ENCODE measurements at places on chromosomes 4 and X.

GRCh38 chrX:152915541-152916241 lies 17.8 kb downstream of the ZNF185 start:
- DNase-seq, result peak; percentile 68

DNA sequence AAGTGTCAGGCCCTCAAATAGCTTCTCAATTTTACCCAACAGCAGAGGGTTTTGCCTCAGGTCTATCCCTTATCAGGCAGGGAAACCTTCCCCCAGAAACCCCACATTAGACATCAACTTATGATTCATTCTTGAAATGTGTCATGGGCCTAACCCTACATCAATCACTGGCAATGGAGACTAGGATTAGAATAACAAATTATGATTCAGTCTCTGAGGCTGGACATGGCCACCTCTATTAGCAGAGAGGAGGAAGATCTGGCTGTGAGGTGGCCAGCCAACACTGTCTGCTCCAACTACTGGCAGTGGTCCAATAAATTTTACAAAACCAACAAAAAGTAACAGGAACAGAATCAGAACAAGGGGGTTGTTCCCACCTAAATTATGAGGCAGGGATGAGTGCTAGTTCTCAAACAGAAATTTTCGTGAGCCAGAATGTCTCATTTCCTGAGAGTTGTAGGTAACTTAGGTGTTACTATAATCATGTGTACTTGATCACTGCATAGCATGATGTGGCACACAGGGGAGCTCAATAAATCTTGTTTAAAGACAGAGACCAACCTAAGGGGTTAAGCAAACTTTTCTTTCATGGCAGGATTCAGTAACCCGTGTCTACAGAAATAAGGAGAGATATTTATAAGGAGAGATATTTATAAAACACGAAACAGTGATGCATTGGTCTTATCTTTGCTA lies 126.8 kb downstream of the NFKB1 start:
- DNase-seq, result no peak

- no peak for DNase-seq
These were observed 559 bp upstream of the RHOH start for GRCh38 chr4:40196272-40196671.

DNA sequence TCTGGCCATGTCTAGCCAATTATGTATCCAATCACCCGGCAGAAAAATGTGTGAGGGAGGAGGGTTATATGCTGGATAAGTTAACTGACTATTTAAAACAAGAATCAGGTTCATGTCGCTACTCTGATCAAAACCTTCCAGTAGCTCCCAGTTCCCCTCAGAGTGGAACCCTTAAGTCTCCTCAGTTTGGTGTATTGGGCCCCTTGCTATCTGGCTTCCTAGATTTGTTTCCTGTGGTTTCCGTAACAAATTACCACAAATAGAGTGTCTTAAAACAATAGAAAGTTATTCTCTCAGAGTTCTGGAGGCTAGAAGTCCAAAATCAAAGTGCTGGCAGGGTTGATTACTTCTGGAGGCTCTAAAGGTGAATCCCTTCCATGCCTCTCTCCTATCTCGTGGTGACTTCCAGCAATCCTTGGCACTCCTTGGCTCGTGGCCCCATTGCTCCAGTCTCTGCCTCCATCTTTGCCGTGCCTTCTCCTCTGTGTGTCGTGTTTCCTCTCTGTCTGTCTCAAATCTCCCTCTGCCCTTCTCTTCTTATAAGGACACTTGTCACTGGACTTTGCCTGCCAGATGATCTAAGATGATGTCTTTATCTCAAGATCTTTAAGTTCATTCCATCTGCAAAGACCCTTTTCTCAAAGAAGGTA lies 10.5 kb upstream of the ENPP6 start:
- DNase-seq, result no peak

DNA sequence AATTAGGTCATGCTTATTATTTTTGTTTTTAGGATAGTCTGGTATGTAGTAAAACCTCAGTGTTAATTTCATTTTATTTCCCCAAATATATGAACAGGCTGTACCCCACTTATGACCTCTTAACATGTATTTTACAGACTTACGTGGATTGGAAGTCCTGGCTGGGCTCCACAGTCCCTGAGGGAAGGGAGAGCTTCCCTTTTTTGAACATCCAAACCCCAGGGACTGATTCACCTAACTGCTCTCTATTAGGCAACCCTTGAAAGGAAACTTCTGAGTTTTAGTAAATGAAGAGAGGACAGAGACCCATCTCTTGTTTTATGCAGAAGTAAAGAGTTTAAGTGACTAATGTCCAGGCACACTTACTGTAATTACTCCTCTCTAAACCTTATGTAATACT lies 233.1 kb upstream of the SPRY1 start:
- no peak for DNase-seq
